ENCODE measurements at places on chromosomes 3 and 15.

DNA sequence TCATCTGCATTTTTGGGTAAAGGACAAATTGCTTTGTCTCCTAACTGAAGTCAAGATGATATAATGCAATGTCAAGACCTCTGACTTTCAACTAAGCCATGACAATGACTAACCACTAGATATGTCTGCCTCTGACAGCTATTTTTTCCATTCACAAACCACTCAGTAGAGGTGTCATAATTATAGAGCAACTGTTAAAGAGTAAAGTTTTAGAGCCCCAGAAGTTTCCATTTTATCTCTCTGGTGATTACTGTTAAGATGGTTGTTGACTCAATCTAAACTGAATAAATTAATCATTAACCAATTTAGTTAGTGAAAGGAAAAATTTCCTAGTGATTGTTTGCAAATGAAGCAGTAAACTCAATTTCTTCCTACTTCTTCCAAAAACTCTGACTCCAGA is 779.9 kb downstream of the GRM7 start:
- DNase-seq: no peak

DNA sequence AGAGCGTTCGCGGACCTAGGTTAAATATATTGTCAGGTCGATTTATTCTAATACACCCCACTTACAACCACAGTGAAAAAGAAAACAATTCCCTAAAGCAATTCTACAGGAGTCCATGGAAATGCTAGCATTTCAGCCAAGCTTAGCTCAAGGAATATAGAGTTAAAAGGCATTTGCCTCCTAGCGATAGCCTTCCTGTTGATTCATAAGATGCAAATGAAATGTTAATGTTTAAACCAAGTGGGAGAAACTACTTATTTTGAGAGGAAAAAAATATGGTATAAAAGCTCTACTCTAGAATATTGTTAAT is 1.7 kb upstream of the ALCAM start:
- no peak for DNase-seq

DNA sequence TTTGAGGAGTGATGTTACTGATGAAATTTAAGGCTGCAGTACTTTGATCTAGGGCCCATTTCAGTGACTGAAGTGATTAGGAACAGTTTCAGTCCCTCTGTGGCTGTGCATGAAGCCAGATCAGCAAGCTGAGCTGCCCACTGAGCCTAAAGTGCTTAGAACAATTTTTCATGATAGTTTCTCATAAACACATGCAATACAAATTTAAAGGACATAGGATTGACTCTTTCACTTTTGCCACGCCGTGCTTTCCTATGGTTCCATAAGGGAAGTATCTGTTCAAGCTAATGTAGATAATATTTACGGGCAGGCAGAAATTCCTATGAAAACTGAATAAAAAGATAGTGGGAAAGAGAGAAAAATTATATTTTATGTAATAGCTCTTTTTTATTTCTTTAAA is 10.6 kb downstream of the ANKUB1 start:
- DNase-seq: no peak

DNA sequence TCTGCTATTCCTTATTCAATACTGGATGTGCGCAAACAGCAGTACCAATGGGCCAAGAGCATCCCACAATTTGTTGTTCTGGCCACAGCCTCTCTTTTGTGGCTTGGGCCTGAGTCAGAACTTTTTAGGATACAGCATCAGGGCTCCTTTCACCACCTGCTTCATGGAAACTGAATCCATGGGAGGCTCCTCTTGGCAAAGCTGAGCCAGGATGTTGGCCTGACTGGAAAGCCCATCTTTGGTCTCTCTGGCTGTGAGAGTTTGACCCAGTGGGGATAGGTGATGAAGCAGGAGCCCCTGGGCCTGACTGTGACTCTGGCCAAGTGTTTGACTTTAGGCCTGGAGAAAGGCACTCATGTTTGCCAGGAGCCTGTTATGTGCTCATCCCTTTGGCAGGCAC is 27.6 kb downstream of the IL16 start:
- no peak for DNase-seq

DNA sequence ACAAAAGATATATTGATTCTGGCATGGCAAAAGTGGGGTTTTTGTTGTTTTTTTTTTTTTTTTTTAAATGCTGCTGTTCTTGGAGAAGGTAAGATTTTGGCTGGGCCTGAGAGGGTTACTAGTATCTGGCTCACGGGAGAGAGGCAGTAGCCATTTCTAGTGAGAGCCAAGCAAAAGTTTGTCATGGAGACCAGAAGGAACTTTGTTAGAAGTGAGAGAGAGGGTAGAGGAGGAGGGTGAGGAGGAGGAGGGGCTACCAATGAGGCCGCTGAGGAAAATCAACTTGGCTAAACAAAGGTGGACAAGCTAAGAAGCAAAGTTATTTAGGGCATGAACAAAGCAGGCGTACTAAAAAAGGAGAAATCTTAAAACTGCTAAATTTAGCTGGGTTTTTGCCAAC is 48.9 kb upstream of the STRIT1 start:
- no peak for DNase-seq

GRCh38 chr3:189635339-189635738 is 4.2 kb downstream of the TP63 start:
- no peak for DNase-seq

GRCh38 chr15:65211482-65211982 is 259 bp upstream of the CILP start:
- no peak for DNase-seq

DNA sequence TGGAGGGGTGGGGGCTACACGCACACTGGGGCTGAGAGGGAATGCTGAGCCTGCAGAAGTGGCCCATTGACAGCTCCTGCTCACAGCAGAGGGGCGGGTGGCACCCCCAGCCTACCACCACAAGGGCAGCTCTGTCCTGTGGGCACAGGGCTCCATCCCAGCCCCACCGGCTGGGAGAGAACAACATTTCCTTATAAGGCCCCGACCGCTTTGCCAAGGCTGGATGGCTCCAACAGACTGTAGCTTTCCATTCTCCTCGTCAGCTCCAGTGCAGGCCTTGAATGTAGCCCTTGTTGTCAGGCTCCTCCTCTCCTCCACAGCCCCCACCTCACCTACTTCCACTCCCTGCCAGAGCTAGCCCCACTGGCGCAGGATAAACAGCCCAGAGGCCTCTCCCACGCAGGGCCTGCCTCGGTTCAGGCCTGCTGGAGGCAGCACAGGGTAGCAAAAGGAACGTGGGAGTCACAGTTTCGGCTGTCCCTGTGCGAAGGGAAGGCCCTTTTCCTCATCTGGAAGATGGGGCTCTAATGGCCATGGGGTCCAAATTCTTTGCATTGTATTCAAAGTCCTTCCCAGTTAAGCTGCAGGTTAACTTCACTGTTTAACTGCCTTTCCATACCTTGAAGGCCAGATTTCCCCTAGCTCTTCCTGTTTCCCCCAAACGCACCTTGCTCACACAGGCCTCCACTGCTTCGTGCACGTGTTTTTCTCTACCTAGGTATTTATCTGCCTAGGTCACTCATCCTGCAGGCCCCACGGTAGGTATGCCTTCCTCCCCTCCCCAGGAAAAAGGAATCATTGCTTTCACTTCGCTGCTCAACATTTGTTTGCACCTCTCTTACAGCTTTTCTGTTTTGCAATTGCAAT is 101.6 kb upstream of the LPP start:
- DNase-seq: no peak

GRCh38 chr3:65927576-65927975 is 111.1 kb downstream of the MAGI1 start:
- no peak for DNase-seq

DNA sequence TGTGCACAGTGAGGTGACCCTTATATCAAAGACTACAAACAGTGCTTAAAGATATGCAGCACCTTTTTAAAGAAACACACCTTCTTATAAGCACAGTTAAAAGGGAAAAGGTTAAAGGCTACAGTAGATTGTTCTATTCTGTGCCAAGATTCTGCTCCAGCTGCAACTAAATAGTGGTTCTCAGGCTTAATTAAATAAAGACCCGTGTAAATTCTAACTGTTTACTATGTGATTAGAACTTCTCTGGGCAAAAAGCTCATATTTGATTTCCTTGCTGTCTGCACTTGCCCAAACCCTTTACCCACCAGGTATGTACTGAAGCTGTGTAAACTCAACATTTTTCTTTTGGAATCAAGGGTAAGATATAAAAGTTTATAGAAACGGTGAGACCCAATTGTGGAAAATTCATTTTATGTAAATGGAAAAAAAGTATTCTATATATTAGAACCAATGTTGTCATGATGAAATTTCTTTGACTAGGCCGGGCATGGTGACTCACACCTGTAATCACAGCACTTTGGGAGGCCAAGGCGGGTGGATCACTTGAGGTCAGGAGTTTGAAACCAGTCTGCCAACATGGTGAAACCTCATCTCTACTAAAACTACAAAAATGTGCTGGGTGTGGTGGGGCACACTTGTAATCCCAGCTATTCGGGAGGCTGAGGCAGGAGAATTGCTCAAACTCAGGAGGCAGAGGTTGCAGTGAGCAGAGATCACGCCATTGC is 230.6 kb downstream of the MECOM start:
- no peak for DNase-seq

DNA sequence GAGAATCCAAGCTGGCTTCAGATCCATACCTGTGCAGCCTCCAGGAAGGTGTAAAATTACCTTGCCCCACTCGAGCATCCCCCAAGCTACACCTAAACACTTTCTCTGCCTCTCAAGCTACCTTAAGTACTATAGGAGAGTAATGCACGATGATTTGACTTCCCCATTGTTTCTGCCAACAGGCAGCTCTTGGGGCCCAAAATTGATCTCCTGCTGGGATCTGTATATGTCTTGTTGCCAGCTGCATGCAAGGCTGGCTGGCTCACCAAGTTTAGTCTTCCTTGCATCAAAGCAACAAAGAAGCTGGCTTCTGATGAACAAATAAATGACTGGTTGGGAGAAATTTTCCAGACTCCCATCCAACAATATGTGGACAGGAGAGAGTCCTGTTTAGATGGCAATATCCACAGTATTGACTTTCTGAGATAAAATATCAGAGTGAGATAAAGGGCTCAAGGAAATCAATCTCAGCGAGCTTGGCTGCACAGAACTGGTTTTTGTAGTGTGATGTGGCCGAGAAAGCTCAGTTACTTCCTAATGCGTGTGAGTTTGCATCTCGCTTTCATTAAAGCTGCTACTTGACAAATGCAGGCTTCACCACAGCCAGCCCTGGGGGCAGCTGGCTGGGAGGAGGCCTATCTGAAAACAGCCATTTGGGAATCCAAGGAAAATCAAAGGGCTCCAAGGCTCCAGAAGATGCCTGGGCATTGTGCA is 140.7 kb downstream of the MINAR1 start:
- no peak for DNase-seq

- DNase-seq: no peak
Observed at GRCh38 chr3:4746241-4746958, 232.8 kb upstream of the BHLHE40 start.

DNA sequence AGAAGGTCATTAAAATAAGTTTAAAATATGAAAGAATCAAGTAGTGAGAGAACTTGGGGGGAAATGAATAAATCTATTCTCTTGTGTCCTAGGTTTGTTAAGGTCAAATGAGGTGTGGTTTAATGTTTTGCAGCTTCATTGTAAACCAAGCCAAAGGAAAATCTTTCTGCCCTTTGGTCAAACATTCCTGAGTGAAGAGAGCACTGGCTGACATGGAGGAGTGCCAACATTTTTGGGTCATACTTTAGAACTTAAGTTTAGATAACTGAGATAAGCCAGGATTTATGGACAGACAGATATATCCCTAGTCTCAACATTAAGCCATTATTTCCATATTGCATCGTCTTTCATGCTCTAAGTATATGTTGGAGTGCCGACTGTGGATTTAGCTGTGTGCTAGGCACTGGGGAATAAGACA is 66.4 kb downstream of the PTPRG start:
- no peak for DNase-seq

DNA sequence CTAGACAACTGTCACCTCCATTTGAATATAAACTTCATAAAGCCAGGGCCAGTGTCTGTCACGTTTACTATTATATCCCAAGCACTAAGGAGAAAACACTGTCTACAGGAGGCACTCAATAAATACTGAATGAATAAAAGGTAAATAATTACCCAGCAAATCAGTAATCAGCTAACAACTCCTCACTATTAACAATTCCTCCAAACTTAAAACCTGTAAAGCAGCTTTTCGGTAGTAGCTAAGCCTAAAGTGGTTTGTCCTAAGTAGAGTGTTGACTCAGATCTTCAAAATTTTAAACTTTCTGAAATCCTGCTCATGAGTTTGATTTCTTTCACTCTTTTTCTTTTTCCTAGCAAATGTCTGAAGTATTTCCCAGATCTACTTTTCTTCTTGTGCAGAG is 39.9 kb downstream of the C3orf80 start:
- no peak for DNase-seq

DNA sequence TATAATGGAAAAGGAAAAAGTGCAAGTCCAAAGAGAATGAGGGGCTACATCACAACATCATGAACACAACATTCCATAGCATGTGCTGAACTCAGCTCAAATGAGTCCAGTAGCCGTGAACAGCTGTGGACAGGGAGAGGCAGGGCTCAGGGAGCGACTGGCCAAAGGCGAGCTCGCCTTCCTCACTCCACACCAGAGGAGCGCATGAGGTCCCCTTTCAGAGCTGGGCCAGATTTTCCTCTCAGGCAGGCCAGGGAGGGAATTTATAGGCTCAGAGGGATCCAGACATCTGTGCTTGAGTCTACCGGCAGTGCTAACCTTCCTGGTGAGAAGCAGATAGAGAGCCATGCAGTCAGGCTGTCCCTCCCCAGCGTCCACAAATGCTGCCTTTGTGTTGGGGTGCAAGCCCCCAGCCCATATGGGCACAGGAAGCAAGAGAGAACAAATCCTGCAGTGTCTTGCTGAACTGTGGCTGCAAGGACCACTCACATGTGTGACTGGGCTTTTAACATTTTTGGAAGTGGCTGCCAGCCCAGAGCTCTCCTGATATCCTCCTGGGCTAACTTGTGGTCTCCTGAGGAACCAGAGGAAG is 32.5 kb downstream of the ARHGEF3 start:
- DNase-seq: no peak

DNA sequence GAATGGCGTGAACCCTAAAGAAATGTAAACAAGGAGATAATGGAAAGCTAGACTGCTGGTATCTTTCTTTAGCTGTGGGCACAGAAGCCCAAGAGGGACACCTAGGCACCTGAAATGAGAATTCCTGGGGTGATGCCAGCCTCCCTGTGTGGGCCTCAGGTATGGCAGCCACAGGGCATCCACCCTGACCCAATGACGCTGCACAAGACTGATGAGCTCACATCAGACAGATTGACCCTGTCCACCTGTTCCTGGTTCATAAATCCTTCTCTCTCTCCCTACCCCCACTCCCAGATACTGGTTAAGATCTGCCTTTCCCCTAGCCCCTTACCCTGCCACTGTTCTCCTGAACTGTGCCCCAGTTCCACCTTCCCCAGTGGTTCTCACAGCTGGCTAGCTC is 1.5 kb downstream of the GLB1 start:
- no peak for DNase-seq

DNA sequence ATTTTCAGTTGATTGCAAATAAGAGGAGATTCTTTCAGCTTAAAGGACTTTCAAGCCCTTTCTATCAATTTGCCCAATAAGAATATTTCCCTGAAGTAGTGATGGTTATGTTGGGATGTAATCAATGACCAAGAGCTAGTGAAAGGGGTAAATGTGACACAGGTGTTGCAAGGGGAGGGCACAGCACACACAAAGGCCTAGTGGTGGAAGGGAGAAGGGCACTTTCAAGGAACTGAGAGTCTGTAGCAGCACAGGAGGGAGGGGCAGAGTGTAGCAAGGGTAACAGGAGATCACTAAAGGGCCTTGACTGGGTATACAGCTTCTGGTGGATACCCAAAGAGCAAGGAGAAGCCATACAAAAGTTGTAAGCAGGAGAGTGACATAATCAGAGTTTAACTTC is 217.8 kb upstream of the ARHGEF26 start:
- DNase-seq: no peak

GRCh38 chr3:177729956-177730681 is 532.8 kb upstream of the TBL1XR1 start:
- no peak for DNase-seq

- no peak for DNase-seq
Observed at GRCh38 chr3:47634996-47635395, 56.3 kb upstream of the CSPG5 start.
